RPMI8226 (cell line): ENCODE measurements at places on chromosomes 13 and 19.

DNA sequence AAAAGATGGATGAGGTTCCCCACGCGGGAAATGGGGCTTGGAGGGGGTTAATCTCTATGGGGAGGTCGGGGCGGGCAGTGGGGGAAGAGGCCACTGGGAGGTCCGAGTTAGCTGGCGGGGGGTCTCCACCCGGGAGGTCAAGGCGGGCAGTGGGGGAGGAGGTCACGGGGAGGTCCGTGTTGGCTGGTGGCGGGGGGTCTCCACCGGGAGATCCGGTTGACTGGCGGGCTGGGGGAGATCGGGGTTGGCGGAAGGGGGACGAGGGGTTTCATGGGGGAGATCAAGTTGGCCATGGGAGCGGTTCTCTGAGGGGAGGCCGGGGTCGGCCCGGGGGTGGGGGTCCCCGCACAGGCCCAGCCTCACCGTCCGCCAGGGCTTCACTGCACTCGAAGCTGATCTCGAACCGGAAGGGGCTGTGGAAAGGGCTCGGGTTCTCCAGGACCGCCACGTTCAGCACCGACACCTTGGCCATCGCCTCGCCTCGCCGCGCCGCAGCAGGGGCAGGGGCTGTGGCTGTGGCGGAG is 342 bp downstream of the ASF1B start:
- DNase-seq, result no peak

GRCh38 chr13:87356314-87356713 is 314.9 kb upstream of the SLITRK5 start:
- peak; percentile 85 for DNase-seq

- DNase-seq, result peak; percentile 16
These were observed 725 bp downstream of the PSMD8 start for GRCh38 chr19:38375098-38375493.

GRCh38 chr13:94656176-94656575 is 54.5 kb downstream of the GPR180 start:
- DNase-seq, result no peak
